ENCODE measurements at places on chromosomes 11 and 22.
A peak's percentile ranks its signal among the peaks of the same experiment; 100 is the strongest.

DNA sequence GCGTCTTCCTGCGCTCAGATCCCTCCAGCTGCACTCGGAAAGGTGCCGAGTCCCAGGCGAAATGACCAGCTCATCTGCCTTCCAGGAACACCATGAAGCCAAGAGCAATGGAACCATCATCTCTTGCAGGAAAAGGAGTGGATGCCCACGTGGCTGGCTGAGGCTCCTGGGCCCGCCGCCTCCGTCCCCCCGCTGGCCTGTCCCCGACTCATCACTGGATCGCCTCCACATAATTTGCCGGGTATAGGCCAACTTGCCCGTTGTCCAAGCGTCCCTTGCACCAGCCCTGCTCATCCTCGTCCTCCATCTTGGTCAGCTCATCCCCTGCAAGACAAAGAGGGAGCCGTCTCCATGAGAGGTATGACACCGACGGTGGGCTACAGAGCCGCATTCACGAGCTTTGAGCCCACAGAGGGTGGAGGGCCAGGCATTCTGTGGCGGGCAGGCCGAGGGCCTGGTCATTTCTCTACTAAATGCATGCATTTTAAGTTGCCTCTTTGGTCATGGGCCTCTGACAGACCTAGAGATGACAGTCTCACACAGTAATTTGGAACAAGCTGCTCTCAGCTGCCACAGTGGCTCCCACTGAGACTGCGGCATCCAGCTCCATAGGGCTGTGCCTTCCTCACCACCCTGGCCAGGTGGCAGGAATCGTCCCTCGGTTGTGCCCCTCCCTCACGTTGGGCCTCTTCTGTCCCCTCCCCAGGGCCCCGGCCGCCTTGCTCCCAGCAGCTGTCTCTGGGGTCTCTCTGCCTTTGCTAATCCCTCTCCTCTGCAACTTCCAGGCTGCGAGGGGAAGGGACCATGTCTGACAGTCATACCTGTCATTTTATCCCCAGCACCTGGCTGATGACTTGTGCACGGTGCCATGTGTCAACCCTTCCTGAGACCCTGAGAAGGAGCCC is 14.3 kb upstream of the ARFGAP3 start:
- DNase-seq, result no peak

DNA sequence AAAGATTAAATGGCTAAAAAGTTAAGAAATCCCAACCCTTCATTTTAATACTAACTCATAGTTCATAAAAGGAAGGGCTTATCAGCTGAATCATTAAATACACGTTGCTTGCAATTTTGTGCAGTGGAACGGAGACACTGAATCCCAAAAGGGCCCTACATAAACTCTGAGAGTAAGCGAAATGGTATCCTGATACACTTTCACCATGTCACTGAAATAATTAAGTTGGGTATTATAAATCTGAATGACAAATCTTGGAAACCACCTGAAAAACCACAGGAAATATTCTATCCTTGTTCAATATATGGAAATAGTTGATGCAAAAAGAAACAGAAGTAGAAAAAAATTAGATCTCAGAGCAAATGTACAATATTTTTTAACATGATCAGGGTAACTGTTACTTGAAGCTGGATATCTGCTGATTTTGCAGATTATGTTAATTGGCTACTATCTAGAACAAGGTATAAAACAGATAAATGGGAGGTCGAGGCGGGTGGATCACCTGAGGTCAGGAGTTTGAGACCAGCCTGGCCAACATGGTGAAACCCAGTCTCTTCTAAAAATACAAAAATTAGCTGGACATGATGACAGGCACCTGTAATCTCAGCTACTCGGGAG is 55.1 kb downstream of the MAML2 start:
- DNase-seq, result no peak

- peak; percentile 60 for DNase-seq
Measured at GRCh38 chr11:112321501-112322172, 61.0 kb upstream of the PLET1 start.

- DNase-seq, result peak; percentile 53
Measured at GRCh38 chr11:130448416-130449309, at the start of gene ADAMTS15. TSS of gene ADAMTS15 (plus strand) at chr11:130448645. CDS start at chr11:130448974, 329 bp downstream.

- DNase-seq, result peak; percentile 32
Measured at GRCh38 chr11:84289381-84289906, 1003.3 kb upstream of the CCDC90B start.

DNA sequence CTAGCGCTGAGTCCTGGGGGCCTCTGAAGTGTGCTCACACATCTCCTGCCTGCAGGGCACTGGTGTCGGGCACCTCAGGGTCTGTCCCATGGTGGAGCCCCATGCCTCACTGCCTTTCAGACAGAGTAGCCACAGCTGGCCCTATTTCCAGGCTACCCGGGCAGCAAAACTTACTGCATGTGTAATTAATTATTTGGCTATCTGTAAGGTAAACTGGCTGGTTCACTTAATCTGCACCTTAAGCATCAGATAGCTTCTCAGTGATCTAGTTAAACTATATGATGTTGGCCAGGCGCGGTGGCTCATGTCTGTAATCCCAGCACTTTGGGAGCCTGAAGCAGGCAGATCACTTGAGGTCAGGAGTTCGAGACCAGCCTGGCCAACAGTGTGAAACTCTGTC is 5.3 kb downstream of the PNPLA3 start:
- DNase-seq, result no peak

DNA sequence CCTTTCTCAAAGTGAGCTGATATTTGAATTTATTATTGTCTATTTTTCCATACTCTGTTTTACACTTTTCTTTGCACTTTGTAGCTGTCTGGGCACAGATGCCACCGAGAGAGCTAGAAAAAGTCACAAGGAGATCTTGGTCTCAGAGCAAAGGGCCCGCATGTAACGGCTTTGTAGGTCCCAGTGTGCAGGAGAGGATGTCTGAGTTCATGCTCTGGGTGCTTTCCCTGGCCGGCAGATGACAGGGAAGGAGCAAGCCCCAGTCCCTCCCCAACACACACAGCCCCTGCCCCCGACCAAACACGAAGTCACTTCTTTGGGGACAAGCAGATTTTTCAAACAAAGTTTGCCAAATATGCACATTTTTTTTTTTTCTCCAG is 55.8 kb downstream of the SMIM38 start:
- no peak for DNase-seq

GRCh38 chr11:7892059-7892699 is 38.9 kb downstream of the OR10A6 start:
- peak; percentile 57 for DNase-seq

DNA sequence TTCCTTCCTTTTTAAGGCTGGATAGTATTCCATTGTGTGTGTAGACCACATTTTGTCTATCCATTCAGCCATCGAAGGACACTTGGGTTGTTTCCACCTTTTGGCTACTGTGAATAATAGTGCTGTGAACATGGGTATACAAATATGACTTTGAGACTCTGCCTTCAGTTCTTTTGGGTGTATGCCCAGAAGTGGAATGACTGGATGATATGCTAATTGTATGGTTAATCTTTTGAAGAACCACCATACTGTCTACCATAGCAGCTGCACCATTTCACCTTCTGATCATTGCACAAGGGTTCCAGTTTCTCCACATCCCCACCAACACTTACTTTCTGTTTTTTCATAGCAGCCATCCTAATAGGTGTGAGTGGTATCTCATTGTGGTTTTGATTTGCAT is 30.3 kb downstream of the SGSM1 start:
- DNase-seq, result no peak

DNA sequence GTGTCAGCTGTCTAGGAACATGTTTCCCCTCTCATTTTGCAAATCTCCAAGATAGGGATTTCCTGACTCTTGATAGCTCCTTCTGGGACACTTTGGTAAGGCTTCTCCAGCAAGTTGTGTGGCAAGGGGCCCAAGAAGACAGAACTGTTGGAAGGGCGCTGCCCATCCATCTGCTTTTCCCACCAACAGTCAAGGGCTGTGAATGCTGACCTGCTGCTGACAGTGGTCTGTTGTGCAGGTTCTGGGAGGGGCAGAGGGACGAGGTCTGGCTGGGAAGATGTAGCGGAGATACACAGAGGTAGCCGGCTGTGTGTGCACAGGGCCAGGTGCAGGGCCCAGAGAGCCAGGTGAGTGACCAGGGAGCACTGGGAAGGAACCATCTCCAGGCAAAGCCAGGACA is 12.2 kb downstream of the BCR start:
- no peak for DNase-seq

GRCh38 chr11:75022296-75022695 is 33.6 kb downstream of the NEU3 start:
- DNase-seq, result no peak

DNA sequence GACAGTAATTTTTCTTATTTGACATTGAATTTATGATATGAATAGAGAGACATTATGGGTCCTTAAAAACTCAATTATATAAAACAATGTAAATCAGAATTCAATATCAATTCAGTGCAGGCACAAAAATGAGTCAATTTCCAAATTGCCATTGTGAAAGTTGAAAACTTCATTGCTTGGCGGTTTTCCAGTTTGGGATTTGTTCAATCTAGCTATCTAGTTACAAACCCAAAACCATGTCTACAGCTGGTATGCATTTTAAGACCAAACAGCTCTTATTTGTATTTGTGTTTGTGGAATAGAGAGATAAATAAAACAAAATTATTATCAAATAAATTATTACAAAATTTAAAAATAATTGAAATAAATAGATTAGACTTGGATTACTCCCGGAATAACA is 1206.6 kb upstream of the RAG2 start:
- no peak for DNase-seq

DNA sequence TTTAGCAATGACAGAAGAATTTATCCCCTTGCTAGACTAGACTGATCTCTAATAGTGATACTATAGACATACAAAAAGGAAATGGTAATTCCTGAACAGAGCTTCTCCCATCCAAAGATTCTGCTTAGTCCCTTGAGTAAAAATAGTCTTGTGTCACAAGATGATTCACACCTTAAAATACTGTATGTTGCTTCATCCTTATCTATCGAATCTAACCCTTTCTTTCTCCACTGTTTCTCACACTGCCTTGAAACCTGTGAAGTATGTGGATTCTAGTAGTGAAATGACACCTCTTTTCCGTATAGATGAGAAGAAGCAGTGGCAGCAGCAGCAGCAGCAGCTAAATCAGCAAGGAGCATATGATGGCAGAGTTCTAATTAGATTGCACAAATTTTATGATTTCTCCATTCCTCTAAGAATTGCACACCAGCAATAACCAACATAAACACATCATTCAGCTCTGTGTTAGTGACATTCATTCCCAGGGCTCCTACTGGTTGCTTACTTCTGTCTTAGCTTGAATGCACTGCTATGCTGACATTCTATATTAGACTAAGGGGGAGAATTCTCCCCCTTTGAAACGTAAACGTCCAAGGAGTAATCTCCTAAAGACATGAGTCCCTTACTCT is 14.6 kb downstream of the KCNA4 start:
- DNase-seq, result no peak

DNA sequence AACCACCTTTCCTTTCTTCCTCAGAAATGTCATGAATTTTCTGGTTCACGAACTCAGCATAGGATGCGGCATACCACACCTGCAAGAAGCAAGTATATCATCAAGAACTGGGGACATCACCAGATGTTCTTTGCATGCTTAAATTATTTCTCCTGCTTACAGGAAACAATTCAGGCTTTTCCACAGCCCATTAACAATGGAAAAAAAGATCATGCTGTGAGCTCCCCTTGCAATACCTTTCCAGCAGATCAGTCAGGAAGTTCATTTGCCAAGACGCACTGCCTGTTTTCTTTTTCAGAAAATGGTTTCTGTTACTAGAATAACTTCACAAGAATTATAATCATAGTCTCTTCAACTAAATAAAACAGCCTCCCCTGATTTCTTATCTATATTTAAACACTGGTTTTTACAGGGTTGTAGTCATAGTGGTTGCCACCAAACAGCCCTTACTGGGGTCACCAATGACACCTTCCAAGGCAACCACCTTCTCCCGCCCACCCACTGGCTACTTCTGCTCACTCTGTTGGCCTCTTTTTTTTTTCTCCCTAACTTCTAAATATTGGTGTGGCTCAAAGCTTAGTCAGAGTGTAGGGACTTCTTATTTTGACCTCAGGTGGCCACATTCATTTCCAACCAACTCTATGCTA is 42.3 kb upstream of the NFRKB start:
- DNase-seq, result no peak

- peak; percentile 49 for DNase-seq
Measured at GRCh38 chr22:24285245-24285644, 14.6 kb downstream of the SPECC1L start.

DNA sequence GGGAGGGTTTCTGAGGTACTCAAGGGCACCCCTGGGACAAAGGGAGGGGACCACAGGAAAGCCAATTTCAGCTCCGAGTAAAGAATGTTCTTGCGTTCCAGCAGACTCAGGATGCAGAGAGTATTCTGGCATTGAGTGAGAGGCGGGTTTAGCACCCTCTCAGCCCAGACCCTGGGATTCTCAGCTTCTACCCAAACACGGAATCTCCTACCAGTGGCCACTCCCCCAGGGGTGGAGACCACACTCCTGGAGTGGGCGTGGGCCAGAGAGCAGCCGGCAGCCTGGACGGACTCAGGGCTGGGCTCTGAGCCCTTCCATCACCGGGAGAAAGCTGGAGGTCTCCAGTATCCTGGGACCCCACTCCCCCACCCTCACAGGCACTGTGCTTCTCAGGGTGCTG is 26.1 kb upstream of the TTLL12 start:
- no peak for DNase-seq

GRCh38 chr11:76436020-76436419 is 8.8 kb upstream of the EMSY start:
- DNase-seq, result no peak

GRCh38 chr11:56764976-56765375 is 16.5 kb upstream of the OR9G4 start:
- no peak for DNase-seq

GRCh38 chr22:45534339-45535192 is 31.9 kb downstream of the FBLN1 start:
- DNase-seq, result no peak

- DNase-seq, result no peak
Measured at GRCh38 chr11:36008584-36008983, 64.7 kb downstream of the LDLRAD3 start.

DNA sequence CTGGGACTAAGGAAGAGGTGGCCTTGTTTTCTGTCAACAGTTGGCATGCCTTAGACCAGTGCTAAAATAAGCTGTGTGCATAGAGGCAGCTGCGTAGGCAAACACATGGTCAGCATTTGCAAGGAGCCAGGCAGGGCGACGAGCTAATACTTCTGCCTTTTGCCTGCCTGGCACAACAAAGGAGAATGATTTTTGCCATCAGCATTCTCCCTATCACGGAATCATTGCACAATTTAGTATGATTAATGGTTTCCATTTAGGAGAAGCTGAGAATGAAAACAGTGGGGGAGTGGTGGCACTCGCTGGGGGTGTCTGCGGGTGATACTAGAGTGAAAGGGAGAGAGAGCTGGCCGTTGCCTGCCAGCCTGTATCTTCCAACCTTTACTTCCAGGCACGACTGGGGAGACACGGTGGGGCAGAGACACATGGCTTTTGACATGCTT is 336.0 kb downstream of the CADM1 start:
- DNase-seq, result no peak

- DNase-seq, result no peak
Measured at GRCh38 chr22:29150701-29151100, 55.0 kb upstream of the EMID1 start.

GRCh38 chr11:47225552-47226400 is 11.0 kb downstream of the DDB2 start:
- DNase-seq, result no peak

DNA sequence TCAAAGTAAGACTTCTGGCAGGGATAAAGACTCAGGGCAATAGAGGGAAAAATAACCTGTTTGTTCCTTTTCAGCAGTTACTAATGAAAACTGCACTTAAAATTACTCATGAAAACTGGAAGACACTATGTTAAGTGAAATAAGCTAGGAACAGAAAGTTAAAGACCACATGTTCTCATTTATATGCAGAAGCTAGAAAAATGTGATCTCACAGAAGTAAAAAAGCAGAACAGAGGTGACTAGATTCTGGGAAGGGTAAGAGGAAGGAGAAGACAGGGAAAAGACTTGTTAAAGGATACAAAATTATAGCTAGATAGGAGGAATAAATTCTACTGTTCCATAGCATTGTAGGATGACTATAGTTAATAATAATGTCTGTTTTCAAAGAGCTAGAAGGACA is 22.2 kb downstream of the HPS5 start:
- no peak for DNase-seq
